Hematopoietic multipotent progenitor cell treated with erythropoietin and hydrocortisone succinate and interleukin-3 and kit ligand, for 17 days (in vitro differentiated cells): ENCODE measurements at places on chromosomes 5 and 9.

DNA sequence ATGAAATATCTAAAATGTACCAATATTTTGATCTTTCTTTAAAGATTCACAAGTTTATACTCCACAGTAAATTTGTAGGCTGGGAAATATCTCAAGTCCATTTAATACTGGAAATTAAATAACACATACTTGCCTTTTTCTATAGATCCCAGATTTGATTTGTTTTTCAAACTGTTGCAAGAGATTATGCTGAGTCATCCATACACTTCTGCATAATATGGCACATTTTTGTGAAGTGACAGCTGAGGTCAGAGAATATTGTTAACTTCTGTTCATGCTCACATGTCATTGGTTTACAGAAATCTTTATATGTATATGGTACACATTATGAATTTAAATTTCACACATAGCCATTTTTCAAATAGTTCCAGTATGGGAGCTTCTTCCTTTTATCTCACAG, 1066.3 kb upstream of the NUDT12 start:
- DNase-seq: no peak

DNA sequence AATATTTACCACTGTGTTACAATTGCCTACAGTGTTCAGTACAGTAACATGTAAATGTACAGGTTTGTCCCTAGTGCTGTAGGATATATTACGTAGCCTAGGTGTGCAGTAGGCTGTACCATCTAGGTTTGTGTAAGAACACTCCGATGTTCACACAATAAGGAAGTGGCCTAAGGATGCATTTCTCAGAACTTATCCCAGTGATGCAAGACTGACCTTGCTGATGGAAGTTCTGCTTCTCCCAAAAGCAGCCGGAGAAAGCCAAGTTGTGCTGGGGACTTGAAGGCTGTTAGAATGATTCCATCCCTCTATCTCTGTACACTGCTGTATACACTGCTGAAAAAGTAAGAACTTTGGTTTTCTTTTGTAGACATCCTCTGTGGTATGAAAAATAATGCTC, 21.6 kb downstream of the NEUROG1 start:
- no peak for DNase-seq

DNA sequence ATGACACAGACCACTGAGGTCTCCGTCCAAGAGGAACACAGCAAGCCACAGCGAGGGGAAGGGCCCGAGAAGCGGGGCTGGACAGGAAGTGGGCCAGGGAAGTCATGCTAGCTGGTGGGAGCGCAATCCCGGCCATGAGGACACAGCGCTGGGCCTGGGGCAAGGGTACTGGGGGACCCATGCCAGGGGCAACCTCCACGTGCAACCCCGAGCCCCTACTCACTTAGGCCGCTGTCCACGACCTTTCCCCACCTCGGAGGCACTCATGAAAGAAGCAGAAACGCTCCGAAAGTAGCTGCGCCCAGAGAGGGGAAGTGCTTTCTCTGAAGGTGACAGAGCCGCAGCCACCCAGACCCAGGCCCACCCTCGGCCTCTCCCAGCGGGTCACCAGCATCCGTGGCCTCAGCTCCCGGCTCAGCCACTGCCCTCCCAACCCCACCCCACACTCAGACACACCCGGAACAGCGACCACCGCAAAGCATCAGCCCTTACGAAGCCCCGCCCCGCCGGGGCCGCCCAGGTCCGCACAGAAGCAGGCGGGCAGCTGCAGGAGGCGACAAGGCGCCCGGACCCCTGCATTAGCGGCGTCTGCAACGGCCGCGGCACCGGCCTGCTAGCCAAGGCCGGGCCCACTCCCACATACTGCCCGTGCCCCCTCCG, 782 bp downstream of the BICD2 start:
- DNase-seq: no peak

DNA sequence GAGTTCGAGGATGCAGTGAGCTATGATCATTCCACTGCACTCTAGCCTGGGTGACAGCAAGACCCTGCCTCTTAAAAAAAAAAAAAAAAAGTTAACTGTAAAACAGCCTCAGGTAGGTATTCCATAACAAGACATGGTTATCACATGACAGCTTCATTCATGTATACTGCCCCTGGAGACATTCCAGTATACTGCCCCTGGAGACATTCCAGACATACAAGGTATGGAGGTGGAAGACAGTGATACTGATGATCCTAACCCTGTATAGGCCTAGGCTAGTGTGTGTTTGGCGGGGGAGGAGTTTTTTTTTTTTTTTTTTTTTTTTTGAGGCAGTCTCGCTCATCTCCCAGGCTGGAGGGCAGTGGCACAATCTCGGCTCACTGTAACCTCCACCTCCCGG, 105.5 kb downstream of the RICTOR start:
- DNase-seq: no peak

DNA sequence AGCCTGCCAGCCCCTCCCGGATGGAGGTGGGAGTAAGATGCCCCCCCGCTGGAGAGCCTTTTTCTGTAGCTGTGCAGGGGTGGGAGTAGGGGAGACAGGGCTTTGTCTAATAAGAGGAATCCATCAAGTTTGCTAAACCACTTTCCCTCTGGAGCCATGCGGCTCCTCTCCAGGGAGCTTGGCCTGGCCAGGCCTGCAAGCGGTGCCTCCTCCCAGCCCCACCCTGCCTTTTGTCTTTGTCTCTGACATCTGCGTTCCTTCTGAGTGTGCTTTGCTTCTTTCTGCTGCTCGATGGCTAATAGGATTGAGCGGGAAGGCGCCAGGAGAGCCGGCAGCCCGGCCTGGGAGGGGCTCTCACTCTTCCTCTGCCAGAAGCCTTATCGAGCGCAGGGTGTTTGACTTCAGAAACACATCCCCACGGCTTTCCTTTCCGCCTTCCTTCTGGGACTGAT, 26.7 kb upstream of the FCN1 start:
- no peak for DNase-seq

DNA sequence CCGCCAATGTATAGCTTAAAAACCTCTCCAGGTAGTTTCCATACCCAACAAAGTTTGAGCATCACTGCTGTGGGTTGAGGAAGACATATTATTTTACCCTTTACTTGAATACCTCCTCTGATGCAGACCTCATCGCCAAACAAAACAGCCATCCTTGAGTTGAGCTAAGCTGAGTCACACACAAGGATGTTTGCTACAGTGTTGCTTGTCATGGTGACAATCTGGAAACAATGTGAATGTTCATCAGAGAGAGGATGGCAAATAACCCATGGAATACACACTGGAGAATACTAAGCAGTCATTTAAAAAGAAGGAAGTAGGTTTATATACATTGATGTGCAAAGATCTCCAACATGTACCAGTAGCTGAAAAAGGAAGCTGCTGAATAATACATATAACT, 41.1 kb upstream of the TCF7 start:
- DNase-seq: no peak

DNA sequence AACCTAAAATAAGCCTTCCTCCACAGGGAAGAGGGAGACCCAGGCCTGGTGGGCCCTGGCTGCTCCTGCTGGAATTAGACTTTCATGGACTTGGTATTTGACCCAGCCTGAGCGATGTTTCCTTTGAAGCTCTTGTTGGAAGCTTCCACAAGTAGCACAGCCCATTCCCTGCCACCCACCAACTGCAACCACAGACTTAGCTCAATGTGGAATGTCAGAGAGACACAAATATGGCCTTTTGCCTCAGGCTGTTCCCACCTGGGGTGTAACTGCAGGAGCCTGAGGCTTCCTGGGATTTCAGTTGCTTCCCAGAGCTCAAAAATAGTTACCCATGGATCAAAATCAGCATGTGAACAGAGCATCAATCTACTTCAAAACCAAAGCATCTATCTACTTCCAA, 70.3 kb upstream of the LHFPL2 start:
- no peak for DNase-seq

DNA sequence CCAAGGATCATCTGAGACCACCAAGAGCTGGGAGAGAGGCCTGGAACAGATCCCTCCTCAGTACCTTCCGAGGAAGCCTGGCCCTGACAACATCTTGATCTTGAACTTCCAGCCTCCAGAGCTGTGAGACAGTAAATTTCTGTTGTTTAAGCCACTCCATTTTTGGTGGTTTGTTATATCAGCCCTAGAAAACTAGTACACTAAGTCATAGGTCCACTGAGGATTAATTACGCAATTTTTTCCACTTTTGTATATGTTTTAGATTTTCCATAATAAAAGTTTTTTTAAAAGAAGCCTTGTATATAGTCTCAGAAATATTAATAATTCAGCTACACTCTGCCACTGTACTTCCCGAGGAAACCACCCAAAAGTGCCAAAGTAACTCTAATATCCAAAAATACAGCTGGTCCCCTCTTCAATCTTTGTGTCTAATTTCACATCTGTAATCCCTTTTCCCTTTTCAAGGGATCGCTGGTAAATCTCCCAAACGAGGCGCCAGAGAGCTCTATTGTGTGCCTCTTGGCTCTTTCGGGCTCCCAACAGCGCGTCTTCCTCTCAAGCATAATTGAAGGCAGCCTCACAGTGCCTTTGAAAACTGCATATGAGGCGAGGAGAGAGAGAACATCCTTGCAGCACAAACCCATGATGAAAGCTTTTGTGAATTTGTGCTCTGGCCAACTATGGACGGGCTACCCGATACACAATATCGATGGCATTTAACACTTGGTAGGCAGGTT, 32.7 kb downstream of the PRUNE2 start:
- no peak for DNase-seq

DNA sequence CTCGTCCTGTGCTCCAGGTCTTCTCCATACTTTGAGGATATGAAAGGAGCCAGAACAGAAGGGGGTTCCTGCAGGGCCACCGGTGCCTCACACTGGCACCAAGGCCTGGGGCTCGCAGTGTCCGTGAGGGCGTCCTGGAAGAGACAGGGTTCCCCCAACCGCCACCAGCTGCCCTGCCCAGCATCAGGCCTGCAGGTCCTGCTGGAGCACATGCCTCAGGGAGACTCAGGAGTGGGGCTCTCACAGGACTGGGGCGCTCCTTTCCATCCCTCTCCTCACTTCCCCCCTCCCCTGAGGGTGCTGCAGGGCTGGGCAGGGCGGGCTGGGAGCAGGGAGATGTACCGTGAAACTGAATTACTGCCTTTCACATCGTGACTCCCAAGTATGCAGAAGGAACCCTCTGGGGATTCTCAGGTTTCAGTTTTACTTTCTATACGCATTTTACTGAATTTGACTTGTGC, 31.7 kb downstream of the CEP72 start:
- DNase-seq: no peak

DNA sequence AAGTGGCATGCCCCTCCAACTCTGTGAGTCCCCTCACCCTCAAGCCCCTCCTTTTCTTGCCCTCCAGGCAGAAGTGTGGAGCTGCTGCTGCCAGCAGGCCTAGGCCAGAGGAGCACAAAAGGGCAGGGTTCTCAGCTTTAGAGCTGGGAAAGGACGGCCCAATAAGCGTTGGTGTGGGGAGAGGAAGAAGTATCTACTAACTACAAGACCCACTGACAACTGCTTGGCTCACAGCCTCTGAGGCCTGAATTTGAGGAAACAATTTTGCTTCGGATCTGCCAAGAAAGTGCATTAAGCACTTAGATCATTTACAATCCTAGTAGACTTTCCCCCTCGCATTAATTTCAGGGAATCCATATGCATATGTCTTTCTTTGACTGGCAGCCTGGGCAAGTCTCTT, 179.4 kb downstream of the SNX18 start:
- DNase-seq: no peak

DNA sequence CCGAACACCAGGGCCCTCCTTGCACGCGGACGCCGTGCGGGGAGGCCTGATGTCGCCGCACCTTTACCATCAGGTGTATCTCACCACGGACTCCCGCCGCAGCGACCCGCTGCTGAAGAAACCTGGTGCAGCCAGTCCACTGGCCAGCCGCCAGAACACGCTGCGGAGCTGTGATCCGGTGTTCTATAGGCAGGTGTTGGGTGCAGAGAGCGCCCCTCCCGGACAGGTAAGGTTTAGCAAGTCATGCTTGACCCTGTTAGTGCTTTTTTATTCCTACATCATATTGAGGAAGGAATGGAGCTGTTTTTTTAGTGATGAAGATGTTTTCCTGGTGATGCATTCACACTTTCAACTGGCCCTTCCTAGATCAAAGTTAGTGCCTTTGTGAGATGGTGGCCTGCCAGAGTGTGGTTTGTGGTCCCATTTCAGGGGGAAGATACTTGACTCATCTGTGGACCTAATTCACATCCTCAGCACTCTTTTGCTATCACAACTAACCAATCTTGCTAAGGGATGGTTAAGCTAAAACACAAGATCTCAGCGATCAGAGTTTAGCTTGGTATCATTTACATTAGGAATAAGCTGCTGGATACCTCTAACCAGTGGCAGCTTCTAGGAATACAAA, 2.7 kb downstream of the PCDHGC3 start:
- no peak for DNase-seq

DNA sequence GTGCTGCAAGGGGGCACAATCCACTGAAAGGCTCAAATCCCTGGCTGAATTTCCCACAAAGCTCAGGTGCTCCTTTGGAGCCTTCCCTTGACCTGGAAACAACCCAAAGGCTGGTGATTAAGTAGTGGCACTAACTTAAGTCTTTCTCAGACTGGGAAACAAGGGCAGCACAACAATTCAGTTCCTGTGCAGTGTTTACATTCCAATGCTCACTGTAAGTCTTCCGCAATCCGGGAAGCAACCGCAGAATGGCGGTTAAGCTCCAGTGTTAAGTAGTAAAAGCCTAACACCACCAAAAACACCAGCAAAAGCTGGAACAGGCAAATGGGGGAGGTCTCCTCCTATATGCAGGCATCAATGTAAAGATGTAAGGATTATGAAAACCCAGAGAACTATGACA, 117.2 kb downstream of the TRPM3 start:
- no peak for DNase-seq

- DNase-seq: no peak
Observed at GRCh38 chr9:91766315-91767069, 183.5 kb downstream of the ROR2 start.

- no peak for DNase-seq
Observed at GRCh38 chr5:138597661-138598400, 22.6 kb upstream of the HSPA9 start.

- no peak for DNase-seq
Observed at GRCh38 chr9:92599938-92600461, 64.2 kb upstream of the ECM2 start.
